Activated CD4-positive, alpha-beta T cell treated with anti-CD3 and anti-CD28 coated beads, Interleukin-2, amount 50 U/mL, for 24 hours (primary cell): ENCODE measurements at places on chromosomes 6 and 20.

- DNase-seq, result no peak
These were observed 433.2 kb downstream of the CD83 start for GRCh38 chr6:14550822-14551221.

- DNase-seq, result no peak
These were observed 157.1 kb downstream of the AKAP7 start for GRCh38 chr6:131292145-131292938.

GRCh38 chr6:4906293-4907276 is 97.3 kb downstream of the RPP40 start:
- DNase-seq, result no peak

DNA sequence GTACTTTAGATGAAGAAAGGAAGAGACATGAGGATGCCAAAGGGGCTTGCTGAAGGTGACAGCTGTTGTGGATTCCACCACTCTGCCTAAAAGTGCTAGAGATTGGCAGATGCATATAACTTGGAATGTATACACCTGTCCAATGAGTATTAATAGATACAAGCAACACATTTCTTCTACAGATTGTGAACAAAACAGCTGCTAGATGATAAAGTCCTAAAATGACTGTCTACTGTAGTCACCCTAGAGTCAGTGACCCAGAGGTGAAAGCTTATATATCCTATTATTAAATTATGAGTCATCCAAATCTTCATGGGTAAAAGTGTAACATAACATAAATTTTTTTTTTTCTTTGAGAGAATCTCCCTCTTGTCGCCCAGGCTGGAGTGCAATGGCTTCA is 5.2 kb downstream of the RNF217 start:
- DNase-seq, result no peak

DNA sequence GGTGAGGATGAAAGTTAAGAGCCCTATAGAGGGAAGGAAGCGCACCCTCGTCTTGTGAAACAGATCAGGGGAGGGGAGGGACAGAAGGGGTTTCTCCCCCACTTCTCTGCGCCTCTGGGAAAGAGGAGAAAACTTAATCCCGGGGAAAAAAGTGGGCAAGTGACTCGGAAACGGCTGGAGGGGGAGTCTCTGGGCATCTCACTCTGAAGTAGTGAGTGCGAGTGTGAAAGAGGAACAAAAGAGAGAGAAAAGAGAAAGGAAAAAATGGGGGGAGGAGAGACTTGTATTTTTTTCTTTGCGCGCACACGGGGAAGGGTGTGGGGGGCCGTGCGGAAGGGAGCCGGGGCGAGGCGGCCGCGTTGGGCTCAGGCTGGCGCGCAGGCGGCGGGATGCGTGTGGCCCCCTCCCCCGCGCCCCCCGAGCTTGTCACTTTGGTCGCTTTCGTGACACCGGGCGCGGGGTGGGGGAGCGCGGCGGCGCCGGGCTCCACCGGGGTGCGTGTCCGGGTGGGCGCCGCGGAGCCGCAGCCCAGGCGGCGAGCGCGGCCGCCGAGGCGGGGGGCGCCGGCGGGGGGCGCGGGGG is 454 bp downstream of the L3MBTL3 start:
- DNase-seq, result peak; percentile 3

GRCh38 chr20:56437196-56437960 is 25.3 kb downstream of the CASS4 start:
- no peak for DNase-seq

GRCh38 chr6:158322724-158323560 is 10.7 kb downstream of the TULP4 start:
- DNase-seq, result no peak
